ENCODE measurements at places on chromosomes 11 and 22.

GRCh38 chr22:43289976-43290721 is 53.0 kb downstream of the SCUBE1 start:
- DNase-seq = no peak

- no peak for DNase-seq
Measured at GRCh38 chr11:72824020-72824419, 9.8 kb downstream of the ATG16L2 start.

DNA sequence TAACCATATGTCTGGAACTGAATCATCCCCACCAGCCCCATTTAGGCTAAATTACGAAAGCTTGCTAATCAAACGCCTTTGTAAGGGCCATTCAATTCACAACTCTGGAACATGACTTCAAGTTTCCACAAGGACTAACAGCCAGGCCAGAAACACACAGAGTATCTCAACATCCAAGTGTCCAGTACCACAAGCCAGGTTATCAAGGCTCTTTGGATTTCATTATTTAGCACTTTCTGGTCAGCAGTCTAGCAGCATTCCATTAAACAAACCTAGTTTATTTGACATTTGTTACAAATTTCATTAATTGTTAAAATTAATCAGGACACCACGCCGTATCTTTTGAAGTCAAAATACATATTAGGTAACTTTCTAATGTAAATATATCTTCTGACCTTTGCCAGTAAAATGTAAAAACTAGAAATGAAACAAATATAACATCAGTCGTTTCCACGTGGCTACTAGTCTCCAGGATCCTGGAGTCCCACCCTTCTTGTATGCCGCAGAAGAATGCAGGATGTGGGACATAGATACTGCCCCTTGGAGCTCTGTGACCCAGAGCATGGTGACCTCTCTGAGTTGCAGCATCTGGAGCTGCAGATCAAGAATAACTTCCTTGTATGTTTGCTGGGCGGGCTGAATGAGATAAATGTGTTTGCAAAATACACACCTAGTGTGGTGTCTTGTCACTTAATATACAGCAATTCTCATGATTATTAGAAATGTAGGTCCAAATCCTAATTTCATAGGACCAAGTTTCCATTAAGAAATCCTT is 64.7 kb downstream of the MPPED2 start:
- no peak for DNase-seq

DNA sequence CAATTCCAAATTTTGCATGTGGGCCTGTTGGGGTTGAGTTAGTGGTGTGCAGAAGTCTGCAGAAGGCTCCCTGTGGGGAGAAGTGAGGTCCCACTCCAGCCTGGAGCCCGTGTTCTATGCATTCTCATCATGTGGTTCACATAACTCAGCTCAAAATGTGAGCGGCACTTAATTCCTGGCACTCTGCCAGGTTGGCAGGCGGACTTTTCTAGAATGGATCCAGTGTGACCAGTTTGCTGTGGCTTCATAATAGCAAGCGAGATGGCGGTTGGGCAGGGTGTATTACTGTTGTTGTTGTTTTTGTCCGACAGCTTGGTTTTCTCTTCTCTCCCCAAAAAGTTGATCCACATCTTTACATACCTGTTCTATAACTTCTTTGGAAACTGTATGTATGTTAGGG is 146.8 kb upstream of the TTC12 start:
- DNase-seq = no peak

DNA sequence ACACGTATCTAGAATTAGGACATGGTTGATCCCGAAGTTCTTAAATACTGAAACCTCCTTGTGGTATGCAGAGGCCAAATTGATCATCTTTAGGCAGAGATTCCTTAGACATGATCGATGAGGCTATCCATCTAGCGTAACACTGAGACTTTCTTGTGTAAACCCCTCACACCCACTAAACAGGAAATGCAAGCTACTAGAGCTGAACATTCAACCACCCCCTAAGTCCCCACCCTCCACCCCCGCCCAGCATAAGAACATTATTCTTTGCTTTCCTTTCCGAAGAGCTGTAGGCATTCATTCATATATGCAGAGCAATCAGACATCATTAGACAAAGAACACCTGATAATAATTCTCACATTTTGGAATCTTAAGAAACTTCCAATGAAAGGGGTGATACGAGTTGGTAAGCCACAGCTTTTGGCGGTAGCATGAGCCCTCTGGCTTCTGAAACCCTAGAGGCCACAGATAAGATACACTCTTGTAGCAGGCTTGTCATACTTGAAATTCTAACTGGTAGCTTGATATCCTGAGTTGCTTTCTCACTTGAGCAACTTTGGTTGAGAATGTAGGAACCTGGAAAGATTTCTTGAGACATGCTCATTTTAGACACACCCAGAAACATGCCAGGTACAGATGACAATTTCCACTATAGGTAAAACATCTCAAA is 42.2 kb downstream of the FLI1 start:
- no peak for DNase-seq

- DNase-seq = no peak
Measured at GRCh38 chr22:45762545-45763235, 91.1 kb downstream of the ATXN10 start.

DNA sequence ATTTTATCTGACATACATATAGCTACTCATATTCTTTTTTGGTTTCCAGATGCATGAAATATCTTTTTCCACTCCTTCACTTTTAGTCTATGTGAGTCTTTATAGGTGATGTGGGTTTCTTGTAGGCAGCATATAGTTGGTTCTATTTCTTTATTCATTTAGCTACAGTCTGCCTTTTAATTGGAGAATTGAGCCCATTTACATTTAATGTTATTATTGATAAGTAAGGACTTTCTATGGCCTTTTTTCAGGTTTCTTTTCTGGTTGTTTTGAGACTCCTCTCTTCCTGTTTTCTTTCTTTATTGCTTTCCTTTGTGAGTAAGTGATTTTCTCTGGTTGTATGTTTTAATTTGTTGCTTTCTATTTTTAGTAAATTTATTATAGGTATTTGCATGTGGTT is 27.2 kb downstream of the CNTF start:
- no peak for DNase-seq

DNA sequence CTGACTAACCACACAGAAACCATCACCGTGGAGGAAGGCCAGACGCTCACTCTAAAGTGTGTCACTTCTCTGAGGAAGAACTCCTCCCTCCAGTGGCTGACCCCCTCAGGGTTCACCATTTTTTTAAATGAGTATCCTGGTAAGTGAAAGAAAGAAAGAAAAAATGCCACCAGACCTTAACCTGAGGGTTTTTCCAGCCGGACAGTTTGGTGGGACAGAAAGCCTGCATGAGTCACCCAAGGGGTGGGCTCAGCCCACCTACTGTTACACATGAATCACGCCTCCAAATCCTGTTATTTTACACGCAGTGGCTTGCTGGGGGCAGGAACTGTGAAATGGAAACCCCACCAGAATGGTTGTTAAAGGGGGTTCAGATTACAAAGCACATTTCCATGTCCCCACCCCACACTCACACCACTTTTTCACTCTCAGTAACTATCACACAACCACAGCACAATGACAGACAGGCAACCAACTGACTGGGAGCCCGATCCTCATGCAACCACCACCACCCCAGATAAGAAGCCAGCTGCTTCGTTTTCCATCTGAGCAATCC is 11.9 kb downstream of the CRTAM start:
- peak; percentile 45 for DNase-seq

GRCh38 chr11:76249195-76249741 is 43.0 kb upstream of the WNT11 start:
- no peak for DNase-seq

GRCh38 chr11:65500387-65501185 is 1.7 kb downstream of the MALAT1 start:
- DNase-seq = no peak

DNA sequence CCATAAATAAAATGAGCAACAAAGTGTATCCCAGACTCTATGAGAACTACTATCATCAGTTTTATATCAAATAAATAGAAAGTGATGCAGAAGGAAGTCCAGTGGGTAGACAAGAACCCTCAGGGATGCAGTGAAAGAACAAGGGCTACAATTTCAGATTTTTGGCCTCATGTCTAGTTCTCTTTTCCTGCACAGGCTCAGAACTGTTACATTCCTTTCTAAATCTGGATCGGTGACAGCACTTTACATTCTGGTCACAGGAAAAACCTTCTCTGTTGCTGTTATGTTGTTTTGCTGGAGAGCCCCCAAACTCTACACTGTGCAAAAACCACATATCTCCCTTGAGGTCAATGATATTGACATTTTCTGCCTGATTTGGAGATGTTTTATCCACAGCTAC is 108.8 kb upstream of the ANO5 start:
- no peak for DNase-seq

GRCh38 chr11:46667043-46667481 is 33.4 kb downstream of the ARHGAP1 start:
- no peak for DNase-seq

DNA sequence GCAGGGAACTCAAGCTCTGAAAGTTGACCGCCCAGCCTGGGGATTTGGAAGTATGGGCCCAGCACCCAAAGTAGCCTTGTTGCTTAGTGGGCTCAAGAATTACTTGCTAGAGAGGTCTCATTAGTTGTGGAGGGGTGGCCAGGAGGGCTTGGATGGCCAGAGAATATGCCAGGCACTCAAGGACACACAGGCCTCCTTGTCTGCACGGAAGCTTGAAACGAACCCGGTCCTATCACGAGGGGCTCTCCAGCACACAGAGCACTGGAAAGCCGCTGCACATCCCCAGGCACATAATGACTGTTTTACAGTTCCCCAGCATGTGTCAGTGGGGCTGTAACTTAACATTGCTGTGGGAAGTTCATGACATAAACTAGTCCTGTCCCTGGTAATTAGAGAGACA is 55.9 kb downstream of the NAT10 start:
- DNase-seq = no peak

DNA sequence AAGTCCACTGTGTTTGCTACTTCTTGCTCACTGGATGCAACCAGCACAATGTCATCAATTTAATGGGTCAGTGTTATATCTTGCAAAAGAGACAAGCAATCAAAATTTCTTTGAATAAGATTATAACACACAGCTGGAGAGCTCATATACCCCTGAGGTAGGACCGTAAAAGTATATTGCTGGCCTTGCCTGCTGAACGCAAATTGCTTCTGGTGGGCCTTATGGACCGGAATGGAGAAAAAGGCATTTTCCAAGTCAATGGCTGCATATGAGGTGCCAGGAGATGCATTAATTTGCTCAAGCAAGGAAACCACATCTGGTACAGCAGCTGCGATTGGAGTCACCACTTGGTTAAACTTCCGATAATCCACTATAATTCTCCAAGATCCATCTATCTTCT is 119.1 kb downstream of the ZNF280B start:
- DNase-seq = no peak

DNA sequence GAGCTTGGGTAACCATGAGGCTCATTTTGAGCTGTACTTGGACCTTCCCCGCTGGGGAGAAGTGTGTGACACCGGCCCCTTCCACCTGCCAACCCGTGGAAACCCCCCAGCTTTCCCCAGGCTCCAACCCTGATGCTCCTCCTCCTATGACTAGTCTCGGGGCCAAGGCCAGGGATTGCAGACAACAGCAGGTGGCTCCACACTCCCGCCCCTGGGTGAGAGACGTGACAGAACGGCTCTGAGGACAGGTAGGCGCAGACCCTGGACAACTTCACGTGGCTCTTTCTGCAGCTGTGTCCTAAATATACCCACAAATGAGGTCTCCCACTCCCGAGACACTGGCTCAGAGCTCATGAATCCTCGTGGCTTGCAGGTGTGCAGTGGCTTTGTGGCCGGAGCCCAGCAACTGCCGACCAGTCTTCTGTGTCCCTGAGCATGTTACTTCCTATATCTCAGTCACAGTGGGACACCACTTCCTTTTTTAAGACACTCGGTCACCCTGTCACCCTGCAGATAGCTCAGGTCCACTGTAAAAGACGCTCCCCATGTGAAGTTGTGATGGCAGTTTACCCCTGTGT is 55.2 kb downstream of the NECTIN1 start:
- DNase-seq = no peak

DNA sequence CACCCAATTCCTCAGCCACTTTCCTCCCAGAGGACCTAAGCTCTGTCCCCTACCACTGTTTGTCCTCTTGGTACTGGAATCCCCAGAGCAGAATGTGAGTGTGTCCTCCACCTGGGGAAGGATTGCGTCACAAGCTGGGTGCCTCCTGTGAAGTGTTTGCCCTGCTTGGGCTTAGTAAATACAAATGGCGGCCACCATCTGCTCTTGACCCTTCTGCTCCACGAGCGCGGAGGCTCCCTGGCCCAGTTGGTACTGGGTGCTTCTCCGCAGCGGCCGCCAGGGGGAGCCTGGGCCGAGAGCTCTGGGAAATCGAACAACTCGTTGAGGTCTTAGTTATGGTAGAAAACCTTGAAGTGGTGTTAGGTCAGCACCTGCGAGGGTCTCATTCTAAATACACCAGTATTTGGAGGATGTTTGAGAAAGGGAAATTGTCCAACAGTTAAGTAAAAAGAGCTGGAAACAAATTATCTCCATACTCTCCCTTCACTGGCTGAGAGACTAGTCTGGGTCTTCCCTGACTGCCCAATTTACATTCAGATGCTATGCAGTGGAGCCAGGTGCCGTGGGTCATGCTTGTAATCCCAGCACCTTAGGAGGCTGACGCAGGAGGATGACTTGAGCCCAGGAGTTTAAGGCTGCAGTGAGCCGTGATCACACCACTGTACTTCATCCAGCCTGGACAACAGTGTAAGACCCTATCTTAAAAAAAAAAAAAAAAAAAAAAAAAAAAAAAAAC is 74.6 kb upstream of the TEAD1 start:
- no peak for DNase-seq

- no peak for DNase-seq
Measured at GRCh38 chr11:128318856-128319474, 268.4 kb downstream of the ETS1 start.

GRCh38 chr11:69746752-69747742 is 28.1 kb downstream of the FGF4 start:
- no peak for DNase-seq

DNA sequence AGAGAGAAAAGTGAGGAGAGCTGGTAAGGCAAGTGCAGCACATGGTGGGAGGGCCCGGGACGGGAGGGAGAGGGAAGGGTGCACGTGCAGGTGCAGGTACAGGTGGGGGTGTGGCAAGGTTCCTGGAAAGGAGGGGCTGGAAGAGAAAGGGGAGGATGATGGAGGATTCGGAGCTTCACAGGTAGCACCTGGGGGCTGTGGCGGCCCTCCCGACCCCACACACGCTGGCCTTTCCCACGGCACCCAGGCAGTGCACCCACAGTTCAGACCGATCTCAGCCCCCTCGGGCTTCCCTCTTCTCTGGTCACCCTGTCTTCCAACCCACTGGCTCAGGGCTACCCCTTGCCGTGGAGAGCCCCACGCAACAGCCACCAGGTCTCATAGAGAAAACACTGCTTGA is 67.4 kb upstream of the A4GALT start:
- no peak for DNase-seq

- no peak for DNase-seq
Measured at GRCh38 chr11:1455763-1456060, 30.9 kb downstream of the MOB2 start.

GRCh38 chr11:68099057-68099456 is 22.1 kb downstream of the CHKA start:
- DNase-seq = no peak

- no peak for DNase-seq
Measured at GRCh38 chr22:34805771-34806170, 260.2 kb upstream of the ISX start.

- DNase-seq = no peak
Measured at GRCh38 chr11:40867991-40868632, 591.3 kb downstream of the LRRC4C start.

GRCh38 chr11:42422090-42422489 is 889.7 kb upstream of the API5 start:
- DNase-seq = no peak

- DNase-seq = no peak
Measured at GRCh38 chr11:45880772-45881570, 4.5 kb upstream of the MAPK8IP1 start.

Measured in PC-9 (cell line).